ENCODE measurements at places on chromosomes 4 and X.

DNA sequence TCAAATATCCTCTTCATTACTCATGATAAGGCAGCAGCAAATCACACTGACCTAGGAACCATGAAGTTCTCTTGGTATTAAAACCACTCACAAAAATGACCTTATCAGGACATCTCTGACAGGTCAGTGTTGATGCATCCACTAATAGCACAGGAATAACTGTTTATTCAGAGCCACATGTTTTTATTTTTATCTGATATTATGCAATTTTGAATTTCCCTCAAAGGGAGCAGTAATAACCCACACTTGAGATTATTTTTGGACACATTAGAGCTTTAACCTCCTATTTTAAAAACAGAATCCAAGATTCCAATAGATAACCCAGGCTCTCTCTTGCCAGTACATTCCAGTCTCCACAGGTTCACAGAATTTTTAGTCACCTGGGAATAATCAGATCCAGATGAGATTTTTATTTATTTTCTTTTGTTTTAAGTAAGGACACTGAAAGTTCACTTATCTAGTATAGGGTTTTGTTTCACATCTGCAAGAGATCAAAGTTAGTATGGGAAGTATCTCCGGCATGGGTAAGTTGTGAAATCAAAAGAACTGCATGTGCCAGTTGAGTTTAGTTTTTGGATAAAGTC is 36.3 kb upstream of the MYOZ2 start:
- DNase-seq, result no peak

- no peak for DNase-seq
These were observed 5.4 kb upstream of the LSM6 start for GRCh38 chr4:146170149-146170548.

DNA sequence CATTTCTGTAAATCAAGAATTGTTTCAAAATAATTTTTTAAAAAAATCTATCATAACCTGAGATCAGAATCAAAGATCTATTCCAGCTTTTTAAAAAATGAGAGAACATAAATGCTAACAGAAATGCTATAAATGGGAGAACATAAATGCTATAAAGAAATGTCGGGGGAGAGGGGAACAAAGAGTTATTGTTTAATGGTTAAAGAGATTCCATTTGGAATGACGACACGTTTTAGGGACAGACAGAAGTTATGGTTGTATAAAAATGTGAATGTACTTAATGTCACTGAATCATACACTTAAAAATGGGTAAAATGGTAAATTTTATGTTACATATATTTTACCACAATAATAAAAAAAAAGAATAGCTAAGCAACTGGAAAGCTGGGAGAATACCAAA is 127.1 kb downstream of the ATRX start:
- no peak for DNase-seq

- no peak for DNase-seq
These were observed 38.5 kb downstream of the NEK1 start for GRCh38 chr4:169573889-169574288.

DNA sequence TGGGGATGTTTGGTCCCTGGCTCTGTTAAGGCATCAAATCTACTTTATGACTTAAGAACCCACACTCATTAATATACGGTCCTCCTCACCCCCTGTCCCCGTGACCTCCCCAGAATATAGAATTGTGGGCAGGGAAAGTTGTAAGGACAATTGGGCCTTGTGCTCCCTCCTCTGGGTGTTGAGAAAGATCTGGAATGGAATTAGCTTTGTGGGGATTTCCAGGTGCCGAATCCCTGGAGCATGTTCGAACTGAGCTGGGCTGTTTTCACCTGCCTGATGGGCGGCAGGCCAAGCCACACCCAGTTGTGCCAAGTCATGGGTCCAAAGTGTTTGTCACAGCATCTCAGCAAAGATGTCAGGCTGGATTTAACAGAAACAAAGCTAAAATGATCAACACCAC is 349.3 kb upstream of the KLF3 start:
- no peak for DNase-seq

GRCh38 chrX:46716796-46717195 is 42.1 kb downstream of the SLC9A7 start:
- no peak for DNase-seq

- DNase-seq, result peak; percentile 4
These were observed 118.4 kb downstream of the ASB9 start for GRCh38 chrX:15151267-15152186.

DNA sequence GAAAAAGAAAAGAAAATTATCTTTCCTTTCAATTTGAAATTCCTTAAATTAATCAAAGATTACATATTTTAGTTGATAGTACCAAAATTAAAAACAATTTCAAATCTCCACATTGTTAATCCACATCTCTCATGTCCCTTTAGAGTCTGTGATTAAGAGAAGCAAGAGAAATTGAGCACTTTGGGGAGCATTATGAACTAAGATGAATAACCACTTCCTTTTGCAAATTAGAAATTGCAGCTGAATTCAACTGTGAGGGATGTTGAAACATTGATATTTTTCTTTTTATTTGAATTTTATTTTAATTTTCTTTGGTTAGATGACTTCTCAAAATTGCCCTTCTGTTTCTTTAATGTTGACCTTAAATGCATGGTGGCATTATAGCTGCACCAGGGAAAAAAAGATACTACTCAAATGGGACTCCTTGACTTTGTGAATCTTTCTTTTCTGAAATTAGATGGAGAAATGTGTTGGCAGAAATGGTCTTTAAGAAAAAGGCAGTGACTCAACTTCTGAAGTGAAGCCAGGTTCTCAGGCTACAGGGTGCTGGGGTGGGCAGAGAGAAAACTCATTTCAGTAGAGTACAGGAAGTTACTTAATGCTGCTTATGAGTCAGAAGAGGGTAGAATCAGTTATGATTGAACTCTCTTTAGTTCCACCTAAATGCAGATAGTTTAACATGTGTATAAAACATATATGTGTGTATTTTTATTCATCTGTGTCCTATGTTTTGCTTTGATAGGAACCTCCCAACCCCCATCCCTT is 92.0 kb upstream of the TNIP3 start:
- no peak for DNase-seq

- no peak for DNase-seq
These were observed 61.1 kb upstream of the ARSJ start for GRCh38 chr4:114040319-114041116.

DNA sequence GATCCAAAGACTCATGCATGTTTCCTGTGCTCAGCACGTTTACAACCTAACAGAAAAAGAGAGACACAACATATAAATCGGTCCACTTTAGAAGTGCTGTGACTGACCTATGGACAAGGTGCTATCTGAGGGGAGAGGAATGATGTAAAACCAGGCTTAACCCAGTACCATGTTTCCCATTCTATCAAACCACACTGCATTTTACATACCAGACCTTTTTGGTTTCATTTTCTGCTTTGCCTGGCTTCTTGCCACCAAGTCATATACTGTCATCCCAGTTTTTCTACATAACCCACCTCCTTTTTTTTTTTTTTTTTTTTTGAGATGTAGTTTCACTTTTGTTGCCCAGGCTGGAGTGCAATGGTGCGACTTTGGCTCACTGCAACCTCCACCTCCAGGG is 82.2 kb downstream of the KLF8 start:
- no peak for DNase-seq

GRCh38 chr4:153428941-153429475 is 37.2 kb upstream of the TMEM131L start:
- DNase-seq, result no peak

GRCh38 chr4:143358419-143358818 is 21.7 kb downstream of the GAB1 start:
- DNase-seq, result no peak

GRCh38 chr4:114423582-114423981 is 175.0 kb upstream of the UGT8 start:
- no peak for DNase-seq

GRCh38 chr4:53185869-53186585 is 179.8 kb downstream of the SCFD2 start:
- no peak for DNase-seq

- DNase-seq, result no peak
These were observed 24.2 kb downstream of the NELFA start for GRCh38 chr4:1984406-1985191.

DNA sequence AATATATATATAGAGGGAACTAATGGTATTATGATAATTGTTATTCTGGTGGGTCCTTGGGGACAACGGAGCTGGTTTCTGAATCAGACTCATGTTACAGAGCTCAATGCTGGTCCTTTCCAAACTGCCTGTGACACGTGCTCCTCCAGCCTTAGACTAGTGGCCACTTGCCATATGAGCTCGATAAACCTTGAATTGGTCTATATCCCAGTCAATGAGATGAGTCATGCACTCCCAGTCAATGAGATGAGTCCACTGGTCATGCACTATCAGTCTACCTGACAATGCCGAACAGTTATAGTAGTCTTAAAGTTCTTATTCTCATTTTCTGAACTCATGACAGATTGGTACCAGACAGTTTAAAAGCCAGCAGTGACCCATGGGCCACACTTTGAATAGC is 325.2 kb downstream of the LDB2 start:
- DNase-seq, result no peak

DNA sequence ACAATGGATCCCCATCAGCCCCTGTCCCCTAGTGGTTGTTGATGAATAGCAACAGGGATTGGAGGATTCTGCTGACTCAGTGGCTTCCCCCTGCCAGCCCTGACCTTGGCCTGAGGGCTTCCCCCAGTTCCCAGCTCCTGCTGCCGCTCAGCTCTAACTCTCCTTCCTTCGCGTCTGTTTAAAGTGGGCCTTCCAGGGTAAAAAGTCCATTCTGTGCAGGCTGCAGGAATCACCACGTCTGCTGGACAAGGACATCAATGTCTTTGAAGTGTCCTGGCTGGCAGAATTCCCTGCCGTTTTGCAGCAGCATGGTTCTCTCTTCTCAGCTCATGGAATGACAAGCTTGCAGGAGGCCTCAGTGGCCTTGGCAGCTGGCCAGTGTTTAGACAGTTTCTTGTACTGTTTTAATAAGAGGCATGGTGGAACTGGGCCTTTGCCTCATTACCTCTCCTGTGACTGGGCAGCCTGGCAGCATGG is 152.5 kb upstream of the STX18 start:
- DNase-seq, result no peak

DNA sequence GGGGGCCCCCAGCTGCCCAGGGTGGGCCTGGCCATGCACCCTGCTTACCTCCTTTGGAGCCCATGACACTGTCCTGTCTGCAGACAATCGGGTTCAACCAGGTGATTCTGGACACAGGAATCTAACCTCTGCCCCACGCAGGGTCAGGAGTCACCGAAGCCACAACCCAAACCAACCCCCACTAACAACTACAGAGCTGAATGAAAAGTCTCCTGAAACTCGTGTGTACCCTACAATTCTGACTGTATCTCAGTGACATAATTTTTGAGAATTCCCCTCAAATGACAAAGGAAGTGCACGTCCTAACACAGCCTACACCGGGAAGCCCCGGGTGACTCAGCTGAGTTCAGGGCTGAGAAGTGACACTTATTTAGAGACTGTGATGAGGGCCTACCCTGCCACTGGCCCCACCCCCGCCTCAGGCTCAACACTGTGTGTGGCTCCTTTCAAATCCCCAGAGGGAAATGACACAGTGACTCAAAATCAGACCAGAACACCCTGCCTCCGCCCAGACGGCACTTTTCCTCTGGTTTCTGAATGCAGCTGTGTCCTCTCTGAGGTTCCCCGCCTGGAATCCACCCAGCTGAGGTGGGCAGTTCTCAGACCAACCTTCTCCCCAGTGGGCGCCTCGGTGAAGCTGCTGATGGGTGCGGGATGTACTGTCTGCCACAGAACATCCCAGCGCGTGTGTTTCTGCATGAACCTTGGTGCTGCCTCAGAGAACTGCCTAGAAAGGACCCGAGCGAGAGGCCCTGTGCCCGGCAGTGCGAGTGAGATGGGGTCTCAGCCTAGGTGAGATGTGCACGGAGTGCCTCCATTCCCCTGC is 9.9 kb downstream of the TNIP2 start:
- DNase-seq, result peak; percentile 74

GRCh38 chr4:73586666-73587065 is 33.6 kb downstream of the RASSF6 start:
- no peak for DNase-seq

DNA sequence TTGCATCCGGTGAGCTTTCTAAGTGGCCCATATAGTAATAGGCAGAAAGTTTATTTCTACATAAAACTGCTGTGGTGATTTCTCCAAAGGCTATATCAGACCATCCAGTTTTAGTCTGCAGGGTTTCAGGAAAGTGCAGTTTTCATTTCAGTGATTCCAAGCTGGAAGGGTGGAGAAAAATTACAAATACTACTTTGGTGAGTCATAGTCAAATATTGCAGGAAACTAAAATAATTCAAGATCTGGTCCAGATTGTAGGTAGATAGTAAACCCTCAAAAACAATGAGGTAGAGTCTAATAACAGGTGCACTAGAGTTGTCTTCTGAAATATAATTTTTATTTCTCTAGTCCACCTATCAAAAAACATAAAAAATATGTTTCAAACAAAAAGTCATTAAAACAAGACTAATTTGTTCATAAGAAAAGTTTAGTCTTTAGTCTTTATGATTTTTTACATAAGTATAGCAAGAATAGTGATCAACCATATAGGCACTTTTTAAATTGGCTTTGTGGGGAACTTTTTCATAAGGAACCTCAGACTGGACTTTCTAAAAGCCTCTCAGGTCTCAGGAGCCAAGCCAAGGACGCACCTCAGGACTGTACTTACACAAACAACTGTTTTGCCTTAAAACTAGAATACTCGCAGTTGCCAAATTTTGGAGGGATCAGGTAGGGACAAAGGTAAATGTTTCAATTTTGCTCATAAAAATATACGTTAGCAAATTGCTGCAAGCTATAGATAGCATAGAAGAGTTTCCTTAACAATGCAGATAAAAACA is 101.8 kb upstream of the TLR3 start:
- no peak for DNase-seq

DNA sequence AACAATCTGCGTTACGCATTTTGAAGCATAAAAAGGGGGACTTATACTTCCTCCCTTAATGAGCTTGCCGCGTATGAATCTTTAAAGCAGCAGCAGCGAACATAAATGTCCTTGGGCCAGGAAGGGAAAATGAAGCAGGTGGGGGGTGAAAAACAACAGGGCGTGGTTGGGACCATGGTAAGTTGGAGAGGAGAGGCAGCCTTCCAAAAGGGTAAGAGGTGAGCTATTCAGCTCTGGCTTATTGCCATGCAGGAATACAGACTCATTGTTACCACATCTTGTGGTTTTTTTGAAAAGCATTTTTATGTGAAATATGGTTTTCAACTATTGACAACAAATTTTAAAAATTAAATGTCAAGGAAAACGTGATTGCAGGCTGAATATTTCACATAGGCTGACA is 710.7 kb upstream of the FAM241A start:
- DNase-seq, result no peak

- DNase-seq, result no peak
These were observed 47.8 kb downstream of the SYNPO2 start for GRCh38 chr4:118936406-118936805.

DNA sequence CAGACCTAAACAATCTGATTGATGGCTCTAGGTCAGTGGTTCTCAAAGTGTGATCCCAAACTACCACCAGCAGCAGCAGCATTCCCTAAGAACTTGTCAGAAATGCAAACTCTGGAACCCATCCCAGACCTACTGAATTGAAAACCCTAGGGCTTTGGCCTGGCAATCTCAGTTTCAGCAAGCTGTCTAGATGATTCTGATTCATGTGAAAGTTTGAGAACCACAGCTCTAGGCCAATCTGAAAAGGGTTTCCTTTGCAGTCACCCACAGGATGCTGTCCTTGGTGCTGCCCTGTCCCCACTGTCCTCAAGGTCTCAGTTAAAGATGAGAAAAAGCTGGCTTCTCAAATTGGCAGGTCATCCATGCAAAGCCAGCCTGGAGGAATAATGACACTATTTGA is 34.8 kb downstream of the SMPX start:
- DNase-seq, result no peak

GRCh38 chr4:153799694-153800074 is 10.8 kb upstream of the SFRP2 start:
- no peak for DNase-seq

All from T-helper 9 cell (primary cell).